ENCODE measurements at places on chromosomes 11 and 22.

GRCh38 chr11:40241524-40242051, 1217.9 kb downstream of the LRRC4C start:
- no peak for DNase-seq

- no peak for DNase-seq
Observed at GRCh38 chr11:60921777-60922335, 2.4 kb upstream of the TMEM132A start.

DNA sequence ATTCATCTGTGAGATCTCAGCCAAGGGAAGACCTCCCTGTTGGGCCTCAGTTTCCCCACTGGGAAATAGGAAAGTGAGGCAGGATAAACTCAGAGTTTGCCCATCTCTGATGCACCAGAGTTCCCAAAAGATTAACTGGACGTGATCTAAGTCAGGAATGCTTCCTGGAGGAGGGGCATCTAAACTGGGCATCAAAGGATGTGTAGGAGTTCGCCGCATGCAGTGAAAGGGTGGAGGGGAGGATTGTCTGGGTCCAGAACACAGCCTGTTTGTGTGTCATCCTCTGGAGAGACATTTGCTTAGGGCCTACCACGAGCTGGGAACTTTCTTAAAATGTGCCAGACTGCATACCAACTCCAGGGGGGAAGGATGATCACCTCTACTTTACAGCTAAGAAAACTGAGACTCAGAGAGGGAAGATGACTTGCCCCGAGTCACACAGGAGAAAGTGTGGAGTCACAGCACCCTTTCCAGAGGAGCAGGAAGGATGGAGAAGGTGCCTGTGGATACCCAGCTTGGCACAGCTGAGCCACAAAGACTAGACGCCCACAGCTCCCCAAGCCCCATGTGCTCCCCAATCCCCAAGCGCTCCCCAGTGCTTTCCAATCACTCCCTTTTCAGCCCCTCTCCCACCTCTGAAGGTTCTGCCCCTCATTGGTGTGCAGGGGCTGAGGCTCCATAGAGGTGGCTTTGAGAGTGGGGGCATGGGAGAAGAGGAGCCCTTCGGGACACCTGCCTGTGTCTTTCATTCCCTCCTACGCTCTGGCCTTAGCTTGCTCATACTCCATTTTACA, 50.1 kb downstream of the MN1 start:
- DNase-seq = no peak

- no peak for DNase-seq
Observed at GRCh38 chr11:3840870-3841425, at the start of gene RHOG. Gene RHOG (minus strand): TSS chr11:3840959. CDS start chr11:3828138, 12,821 bp downstream.

- DNase-seq = no peak
Observed at GRCh38 chr11:121521145-121522042, 68.6 kb upstream of the SORL1-AS1 start.

DNA sequence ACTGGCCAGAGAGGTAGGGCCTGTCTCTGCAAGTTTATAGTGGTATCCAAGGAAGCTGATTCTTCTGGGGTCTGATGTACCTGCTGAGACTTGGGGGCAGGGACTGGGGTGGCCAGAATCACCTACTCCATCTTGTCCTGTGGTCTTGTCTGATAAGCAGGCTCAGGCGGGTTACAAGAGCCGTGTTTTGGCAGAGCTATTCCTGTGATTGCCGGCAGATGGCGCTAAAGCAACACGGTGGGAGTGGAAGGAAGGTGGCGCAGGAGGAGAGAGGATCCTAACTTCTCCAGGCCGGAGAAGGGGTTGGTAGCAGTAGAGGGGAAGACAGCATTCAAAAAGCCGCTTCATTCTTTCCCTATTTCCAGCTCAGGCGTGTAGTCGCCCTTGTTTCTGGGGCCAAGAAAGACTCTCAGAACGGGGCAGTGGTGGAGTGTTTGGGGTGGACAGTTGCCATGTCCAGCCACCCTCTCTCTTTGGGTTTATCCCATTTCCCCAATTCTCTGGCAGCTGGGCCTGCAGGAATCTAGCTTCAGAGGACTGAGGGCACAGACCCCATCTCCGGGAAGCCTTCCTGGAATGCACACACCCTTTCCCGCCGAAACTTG, 15.1 kb downstream of the CHRM1 start:
- DNase-seq = peak; percentile 82

DNA sequence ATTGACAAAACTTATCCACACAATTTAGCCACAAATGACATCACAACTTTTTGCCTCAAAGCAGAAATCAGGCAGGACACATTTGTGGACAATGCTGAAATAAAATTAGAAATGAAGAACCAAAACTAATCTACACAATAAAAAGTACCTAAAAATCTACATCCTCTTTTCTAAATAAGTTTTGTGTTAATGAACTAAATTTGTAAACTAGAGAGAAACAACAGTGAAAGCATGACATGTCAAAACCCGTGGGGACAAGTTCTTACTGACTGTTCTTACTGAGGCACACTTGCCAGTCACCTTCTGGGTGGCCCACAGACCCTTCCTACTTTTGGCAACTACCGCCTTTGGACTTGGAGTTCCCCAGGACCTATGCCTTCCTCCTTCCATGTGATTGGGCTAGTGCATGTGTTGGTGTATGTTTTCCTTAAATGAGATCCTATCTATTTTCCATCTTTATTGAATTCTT, 60.7 kb upstream of the MUC15 start:
- no peak for DNase-seq

DNA sequence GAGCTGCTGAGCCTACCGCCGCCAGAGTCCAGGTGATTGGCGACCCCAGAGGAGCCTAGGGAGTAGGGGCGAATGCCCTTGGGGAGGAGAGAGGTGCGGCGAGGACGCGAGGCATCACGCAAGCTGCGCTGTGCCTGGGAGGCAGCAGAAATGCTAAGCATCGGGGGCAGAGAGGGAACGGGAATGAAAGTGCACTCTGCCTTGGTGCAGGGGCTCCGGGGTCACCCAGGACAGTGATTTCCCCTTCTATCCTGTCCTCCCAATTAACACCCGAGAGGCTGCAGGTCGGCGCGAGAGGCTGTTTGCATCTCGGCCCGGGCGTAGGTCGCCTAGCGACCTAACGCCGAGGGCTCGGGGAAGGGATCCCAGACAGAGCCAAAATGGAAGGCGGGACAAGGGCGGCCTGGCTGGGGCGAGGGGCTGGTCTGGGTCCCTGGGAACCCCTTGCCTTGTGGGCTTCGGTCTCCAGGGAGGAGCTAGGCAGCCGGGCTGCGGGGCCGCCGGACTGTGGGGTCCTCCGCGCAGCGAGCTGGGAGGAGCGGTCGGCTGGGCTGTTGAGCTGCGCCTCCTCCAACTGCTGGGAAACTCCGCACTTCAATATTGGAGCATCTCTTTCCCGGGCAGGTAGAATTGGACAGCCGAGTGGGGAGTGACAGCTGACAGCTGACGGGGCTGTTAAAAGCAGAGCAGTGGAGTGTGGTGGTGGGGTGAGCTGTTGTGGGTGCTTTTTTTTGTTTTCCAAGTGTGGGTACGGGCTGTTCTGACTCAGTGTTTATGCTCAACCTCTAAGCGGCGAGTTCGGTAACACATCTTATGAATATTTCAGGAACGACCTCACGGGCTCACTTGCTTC, 657 bp downstream of the ELMOD1 start:
- no peak for DNase-seq

DNA sequence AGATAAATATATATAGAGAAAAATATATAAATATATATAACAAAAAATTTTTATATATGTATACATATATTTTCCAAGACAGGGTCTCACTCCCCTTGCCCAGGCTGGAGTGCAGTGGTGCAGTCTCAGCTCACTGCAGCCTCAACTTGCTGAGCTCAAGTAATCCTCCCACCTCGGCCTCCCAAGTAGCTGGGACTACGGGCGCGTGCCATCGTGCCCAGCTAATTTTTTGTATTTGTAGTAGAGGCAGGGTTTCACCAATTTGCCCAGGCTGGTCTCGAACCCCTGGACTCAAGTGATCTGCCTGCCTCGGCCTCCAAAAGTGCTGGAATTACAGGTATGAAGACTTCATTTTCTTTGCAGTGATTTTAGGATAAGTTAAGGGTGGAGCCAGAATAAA, 38.9 kb upstream of the SEPTIN5 start:
- DNase-seq = no peak

DNA sequence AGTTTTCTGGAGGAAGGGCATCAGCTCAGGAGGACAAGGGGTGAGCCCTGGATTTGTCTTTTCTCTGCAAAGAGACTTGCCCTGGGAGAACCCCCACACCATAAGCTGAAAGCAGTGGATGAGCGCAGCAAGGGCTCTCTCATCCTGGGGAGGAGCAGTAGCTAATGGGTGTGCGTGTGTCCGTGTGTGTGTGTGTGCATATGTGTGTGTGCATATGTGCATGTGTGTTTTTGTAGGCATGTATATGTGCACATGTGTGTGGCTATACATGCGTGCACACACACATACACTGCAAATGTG, 45.3 kb downstream of the SMIM38 start:
- DNase-seq = no peak

- DNase-seq = no peak
Observed at GRCh38 chr22:23220485-23221350, 40.4 kb downstream of the BCR start.

GRCh38 chr11:118060869-118061268, 16.0 kb upstream of the TMPRSS4 start:
- DNase-seq = no peak

DNA sequence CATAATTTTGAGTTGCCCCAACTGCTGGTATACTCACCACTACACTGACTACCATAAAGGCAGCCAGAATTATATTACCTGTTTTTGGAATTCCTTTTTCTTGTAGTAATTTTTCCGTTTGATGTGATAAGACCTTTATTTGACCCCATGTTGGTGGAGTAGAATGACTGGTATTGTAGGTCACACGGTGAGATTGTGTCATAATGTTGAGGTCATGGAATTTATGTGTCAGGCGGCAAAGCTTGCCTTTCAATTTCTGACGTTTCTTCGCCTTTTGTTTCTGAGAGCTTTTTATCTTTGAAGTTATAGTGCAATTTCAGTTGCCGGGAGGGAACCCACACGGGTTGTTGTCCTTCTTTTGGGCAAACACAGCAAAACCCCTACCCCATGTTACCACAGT, 13.0 kb downstream of the OR52K1 start:
- DNase-seq = no peak

- DNase-seq = no peak
Observed at GRCh38 chr22:39325392-39325932, 6.0 kb upstream of the RPL3 start.

GRCh38 chr11:126194121-126194543, 17.3 kb downstream of the RPUSD4 start:
- DNase-seq = peak; percentile 48

- no peak for DNase-seq
Observed at GRCh38 chr11:24249921-24250320, 246.9 kb upstream of the LUZP2 start.

DNA sequence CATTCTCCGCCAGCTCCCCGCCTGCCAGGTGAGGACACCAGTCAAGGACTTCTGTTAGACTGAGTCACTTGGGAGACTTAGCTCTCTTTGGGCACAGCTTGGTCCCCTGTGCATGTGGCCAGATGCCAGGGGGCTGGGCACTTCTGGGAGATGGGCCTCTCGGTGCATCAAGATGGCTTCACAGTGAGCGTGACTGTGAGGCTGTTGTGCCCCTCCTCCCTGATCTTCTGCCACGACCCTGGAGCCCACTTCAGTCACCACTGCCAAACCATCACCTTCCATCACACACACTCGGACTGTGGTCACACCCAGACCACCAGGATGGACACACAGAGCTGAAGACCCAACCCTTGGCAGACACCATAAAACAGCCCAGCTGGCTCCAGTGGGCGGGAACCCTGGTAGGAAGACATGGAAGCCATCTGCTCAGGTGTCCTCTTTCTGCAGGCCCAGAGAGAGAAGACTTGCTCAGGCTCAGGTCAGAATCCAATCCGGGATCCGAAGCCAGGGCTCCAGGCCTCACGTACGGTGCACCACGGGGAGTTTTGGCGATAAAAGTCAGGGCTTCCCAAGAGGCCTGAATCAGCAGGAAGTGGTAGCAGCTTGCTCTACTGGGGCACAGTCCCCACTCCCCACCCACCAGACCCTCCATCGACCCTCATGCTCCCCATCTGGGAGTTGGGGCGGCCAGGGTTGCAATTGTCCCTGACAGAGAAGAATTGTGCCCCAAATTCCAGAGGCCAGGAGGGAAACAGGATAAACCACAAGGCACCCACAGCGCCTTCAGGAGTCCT, 29.8 kb upstream of the CD5 start:
- no peak for DNase-seq

GRCh38 chr11:8814923-8815240, 96.1 kb upstream of the AKIP1 start:
- no peak for DNase-seq

DNA sequence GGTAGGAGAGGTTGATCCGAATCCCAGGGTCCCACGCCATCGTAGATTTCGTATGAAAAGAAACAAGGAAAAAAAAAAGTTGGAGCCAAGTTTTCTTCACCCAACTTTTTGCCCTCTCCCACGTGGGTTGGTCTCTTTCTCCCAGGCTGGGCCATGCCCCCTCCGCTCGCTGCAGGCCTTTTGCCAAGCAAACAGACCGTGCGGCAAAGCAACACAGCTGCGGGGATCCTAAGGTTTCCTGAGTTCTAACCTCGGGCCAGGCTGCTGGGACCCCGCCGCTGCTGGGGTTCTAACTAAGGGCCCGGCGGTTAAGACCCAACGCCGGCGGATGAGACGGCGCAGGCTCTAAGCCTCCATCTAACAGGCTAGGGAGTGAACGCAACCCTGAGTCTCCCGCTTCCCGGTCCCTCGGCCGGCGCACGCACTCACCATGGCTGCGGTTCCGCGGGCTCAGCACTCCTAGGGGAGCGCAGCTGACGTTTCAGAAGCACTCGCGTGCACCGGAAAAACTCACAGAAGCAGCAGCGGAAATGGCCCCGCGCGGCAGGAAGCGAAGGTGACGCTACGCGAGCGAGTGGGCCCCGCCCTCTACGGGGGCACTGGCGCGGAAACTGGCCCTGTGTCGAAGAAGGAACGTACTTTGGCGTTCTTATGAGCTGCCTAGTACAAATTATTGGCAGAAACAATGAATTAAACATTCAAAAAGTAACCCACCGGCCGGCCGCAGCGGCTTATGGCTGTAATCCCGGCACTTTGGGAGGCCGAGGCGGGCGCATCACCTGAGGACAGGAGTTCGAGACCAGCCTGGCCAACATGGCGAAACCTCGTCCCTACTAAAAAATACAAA, at the start of gene SNU13:
Gene SNU13, minus strand, starts transcription at position 503 of the 847 bp plus-strand sequence. Its CDS starts 71 bp downstream, at position 432.
- DNase-seq = peak; percentile 93
